Thymus (tissue), 14 donors: ENCODE measurements at places on chromosomes 12 and 14. TPM values are rescaled to one million over a fixed set of nuclear protein-coding genes. Genes with fewer than 3 reads are reported as not detected.
A peak's percentile ranks its signal among the peaks of the same experiment; 100 is the strongest.

GRCh38 chr12:45051572-45052125, 750 bp upstream of the DBX2 start:
- H3K4me3 ChIP-seq: no peak overlapping the region
- H3K36me3 ChIP-seq: no peaks in the 10 kb centered on the region
- H3K4me1 ChIP-seq: no peaks in the 10 kb centered on the region

GRCh38 chr12:57280211-57281062, 29.4 kb upstream of the STAC3 start:
- peak overlapping the region; percentile 62 for H3K27ac ChIP-seq
- peak; percentile 64 for DNase-seq
- H3K4me1 ChIP-seq: peaks cover 7% of the 10 kb centered on the region
- H3K36me3 ChIP-seq: peaks cover 46% of the 10 kb centered on the region

DNA sequence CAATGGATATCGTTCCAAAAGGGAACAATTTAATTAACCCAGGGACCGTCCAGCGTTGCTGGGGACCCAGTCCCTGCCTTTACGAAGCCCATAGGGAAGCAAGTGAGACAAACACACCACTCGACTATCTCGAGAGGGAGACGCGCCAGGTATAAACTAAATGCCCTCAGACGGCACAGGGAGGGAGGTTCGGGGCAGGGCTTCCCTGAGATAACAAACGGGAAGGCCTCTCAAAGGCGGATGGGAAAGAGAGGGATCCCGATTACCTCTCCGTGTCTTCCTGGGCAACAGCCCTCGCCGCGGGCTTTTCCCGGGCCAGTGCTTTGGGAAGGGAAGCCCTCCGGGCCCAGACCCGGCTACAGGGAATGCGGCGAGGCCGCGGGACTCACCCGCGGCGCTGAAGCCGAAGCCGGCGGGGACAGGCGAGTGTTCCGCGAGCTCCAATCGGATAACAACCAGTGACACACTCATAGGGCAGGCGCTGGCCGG, 390 bp downstream of the BRAP start:
- H3K4me3 ChIP-seq: peak overlapping the region; percentile 74
- no peaks in the 10 kb centered on the region for H3K27me3 ChIP-seq
- H3K4me1 ChIP-seq: peaks cover 10% of the 10 kb centered on the region
- peak overlapping the region; percentile 83 for H3K27ac ChIP-seq
- DNase-seq: no peak

GZMH gene
- total RNA-seq: 0.57 TPM

GRCh38 chr12:6823182-6824084, 1.8 kb downstream of the GPR162 start:
- no peak overlapping the region for H3K4me3 ChIP-seq
- H3K27ac ChIP-seq: no peak overlapping the region
- DNase-seq: no peak
- H3K27me3 ChIP-seq: peaks cover 15% of the 10 kb centered on the region

THAP2 gene
- 9.8 TPM for total RNA-seq

GRCh38 chr12:71144682-71145081, 13.1 kb downstream of the TSPAN8 start:
- no peaks in the 10 kb centered on the region for H3K4me1 ChIP-seq
- no peaks in the 10 kb centered on the region for H3K36me3 ChIP-seq
- H3K27ac ChIP-seq: no peak overlapping the region
- H3K27me3 ChIP-seq: no peaks in the 10 kb centered on the region
- no peak overlapping the region for H3K4me3 ChIP-seq
- DNase-seq: no peak

DNA sequence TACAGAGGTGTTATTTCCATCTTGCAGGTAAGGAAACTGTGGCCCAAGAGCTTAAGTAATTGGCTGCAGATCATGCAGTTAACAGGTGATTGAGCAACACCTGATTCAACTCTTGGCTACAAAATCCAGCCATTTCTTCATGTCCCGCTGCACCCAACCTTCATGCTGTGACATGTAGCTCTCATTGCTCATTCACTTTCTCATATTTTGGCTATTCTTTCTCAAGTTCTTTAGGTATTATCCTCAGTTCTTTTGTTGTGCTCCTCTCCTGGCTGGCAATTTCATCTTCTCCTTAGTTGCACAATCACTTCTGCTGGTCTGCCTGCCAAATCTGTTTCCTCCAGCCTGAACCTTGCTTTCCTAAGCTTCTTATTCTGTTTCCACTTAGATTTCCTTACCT, 300.8 kb downstream of the SSPN start:
- peaks cover 14% of the 10 kb centered on the region for H3K36me3 ChIP-seq
- no peak for DNase-seq
- no peaks in the 10 kb centered on the region for H3K4me1 ChIP-seq
- H3K27me3 ChIP-seq: no peaks in the 10 kb centered on the region

DAZAP2 gene
- 169 TPM for total RNA-seq

GRCh38 chr14:62097072-62097471, 334.9 kb downstream of the SNAPC1 start:
- H3K4me3 ChIP-seq: no peak overlapping the region
- H3K27ac ChIP-seq: no peak overlapping the region
- DNase-seq: no peak
- no peaks in the 10 kb centered on the region for H3K27me3 ChIP-seq
- H3K36me3 ChIP-seq: no peaks in the 10 kb centered on the region
- no peaks in the 10 kb centered on the region for H3K4me1 ChIP-seq

NR1H4 gene
- total RNA-seq: 0.05 TPM

DNA sequence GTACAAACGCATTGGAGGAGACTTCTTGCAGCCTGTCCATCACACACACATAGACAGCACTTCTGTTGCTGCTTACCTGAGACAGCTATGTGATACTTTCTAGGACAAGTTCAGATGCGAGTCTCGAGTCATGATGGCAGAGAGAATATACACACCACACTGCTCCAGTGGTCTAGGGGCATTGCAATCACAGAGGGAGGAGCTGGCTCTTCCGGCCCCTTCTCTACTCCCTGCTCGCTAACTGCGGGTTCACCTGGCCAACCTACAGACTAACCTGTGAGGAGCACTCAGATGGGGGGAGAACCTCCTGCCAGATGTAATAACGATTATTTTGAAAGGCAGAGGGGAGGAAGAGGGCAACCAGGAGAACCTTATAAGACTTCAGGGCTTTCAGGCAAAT, 30.7 kb downstream of the EMP1 start:
- DNase-seq: no peak
- H3K27me3 ChIP-seq: no peaks in the 10 kb centered on the region
- no peaks in the 10 kb centered on the region for H3K4me1 ChIP-seq
- H3K4me3 ChIP-seq: no peak overlapping the region

RTN1 gene
- total RNA-seq: 1.9 TPM

GRCh38 chr12:27186022-27186839, 57.9 kb upstream of the STK38L start:
- H3K36me3 ChIP-seq: no peaks in the 10 kb centered on the region
- no peaks in the 10 kb centered on the region for H3K27me3 ChIP-seq
- H3K4me1 ChIP-seq: no peaks in the 10 kb centered on the region
- no peak for DNase-seq
- no peak overlapping the region for H3K4me3 ChIP-seq

GRCh38 chr12:62924084-62924483, 10.9 kb downstream of the PPM1H start:
- no peaks in the 10 kb centered on the region for H3K27me3 ChIP-seq
- no peak overlapping the region for H3K4me3 ChIP-seq
- H3K27ac ChIP-seq: no peak overlapping the region
- no peaks in the 10 kb centered on the region for H3K36me3 ChIP-seq
- DNase-seq: no peak

FOXG1 gene
- 1.9 TPM for total RNA-seq

DNA sequence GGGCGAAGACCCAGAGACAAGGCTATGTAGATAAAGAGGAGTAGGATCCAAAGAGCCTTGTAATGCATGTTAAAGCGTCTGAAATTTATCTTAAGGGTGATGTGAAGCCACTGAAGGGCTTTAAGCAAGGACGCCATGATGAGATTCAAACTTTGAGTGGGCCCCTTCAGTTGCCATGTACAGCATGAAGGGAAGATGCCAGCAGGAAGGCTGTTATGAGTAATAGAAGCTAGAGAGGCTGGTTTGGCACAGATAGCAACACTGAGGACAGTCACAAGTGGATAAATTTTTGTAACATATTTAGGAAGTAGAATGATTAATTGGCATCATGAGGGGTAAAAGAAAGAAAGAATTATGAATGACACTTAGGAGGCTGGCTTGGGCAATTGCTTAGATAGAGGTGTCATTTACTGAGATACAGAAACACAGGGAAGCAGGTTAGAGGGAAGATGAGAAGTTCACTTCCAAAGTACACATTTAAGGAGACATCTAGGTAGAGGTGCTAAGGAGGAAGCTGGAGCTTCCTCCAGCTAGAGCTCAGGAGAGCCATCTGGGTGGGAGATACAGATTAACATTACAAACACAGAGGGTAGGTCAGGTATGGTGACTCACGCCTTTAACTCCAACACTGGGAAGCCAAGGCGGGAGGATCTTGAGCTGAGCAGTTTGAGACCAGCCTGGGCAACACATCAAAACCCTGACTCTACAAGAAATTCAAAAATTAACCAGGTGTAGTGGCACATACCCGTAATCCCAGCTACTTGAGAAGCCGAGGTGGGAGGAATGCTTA, 13.7 kb downstream of the ATG2B start:
- H3K4me3 ChIP-seq: no peak overlapping the region
- DNase-seq: no peak
- no peaks in the 10 kb centered on the region for H3K27me3 ChIP-seq
- H3K4me1 ChIP-seq: no peaks in the 10 kb centered on the region

SLC5A8 gene
- 0.33 TPM for total RNA-seq

DNA sequence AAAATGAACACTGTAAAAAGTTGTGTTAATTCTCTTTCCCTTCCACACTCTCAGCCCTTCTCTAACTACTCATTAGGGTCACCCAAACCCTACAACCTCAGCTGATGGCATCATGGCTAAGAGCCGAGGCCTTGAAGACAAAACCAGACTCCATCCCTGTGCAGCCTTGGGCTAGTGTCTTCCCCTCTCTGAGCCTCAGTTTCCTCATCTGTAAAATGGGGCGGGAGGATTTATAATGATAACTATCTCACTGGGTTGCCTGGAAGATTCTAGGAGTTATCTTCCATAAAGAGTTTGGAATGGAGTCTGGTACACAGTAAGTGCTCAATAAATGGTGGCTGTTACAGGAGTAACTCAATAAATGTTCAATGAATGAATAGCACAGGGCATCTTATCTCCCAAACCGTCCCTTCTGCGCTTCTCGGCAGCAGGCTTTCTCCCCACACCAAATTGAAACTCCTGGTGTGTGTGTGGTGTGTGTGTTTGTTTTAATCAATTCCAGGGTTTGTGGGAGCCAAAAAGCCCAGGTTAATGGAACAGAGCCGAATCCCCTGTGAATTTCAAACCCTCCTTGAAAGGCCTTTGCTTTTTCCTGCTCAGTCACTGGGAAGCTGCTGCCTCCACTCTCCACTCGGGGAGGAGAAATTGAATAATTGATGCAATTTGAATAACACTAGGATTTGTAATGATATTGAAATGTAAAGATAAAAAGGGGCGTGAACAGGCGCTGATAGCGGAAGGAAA, 61.2 kb upstream of the FAM222A start:
- H3K36me3 ChIP-seq: no peaks in the 10 kb centered on the region
- no peaks in the 10 kb centered on the region for H3K4me1 ChIP-seq
- H3K27ac ChIP-seq: no peak overlapping the region
- DNase-seq: no peak
- H3K27me3 ChIP-seq: peaks cover 9% of the 10 kb centered on the region

DNA sequence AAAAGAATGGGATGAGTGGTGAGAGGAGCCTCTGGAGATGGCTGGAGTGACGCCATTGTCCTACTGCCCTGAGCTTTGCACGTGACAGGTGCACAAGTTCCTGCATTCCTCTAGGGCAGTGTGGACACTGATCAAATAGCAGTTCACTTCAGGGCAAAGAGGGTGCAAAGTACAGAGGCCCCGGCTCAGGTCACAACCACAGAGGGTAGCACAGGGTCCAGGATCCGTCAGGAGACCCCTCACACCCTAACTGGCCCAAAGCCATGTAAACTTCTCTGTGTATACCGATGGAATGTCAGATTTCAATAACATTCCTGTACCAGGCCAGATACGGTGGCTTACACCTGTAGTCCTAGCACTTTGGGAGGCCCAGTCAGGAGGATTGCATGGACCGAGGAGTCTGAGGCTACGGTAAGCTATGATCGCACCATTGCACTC, 10.4 kb upstream of the FBLN5 start:
- no peak overlapping the region for H3K27ac ChIP-seq
- H3K27me3 ChIP-seq: peaks cover 2% of the 10 kb centered on the region
- H3K36me3 ChIP-seq: no peaks in the 10 kb centered on the region
- no peak for DNase-seq
- no peaks in the 10 kb centered on the region for H3K4me1 ChIP-seq
- H3K4me3 ChIP-seq: no peak overlapping the region

GRCh38 chr12:53618275-53618674, 7.9 kb downstream of the ATF7 start:
- peaks cover 6% of the 10 kb centered on the region for H3K36me3 ChIP-seq
- H3K4me1 ChIP-seq: no peaks in the 10 kb centered on the region
- no peak for DNase-seq
- peak overlapping the region; percentile 41 for H3K27ac ChIP-seq
- H3K4me3 ChIP-seq: peak overlapping the region; percentile 11

PPP1R36 gene
- total RNA-seq: 0.61 TPM

GRCh38 chr14:63874223-63874622, 21.4 kb downstream of the SYNE2 start:
- H3K4me3 ChIP-seq: no peak overlapping the region
- peaks cover 4% of the 10 kb centered on the region for H3K4me1 ChIP-seq
- no peak overlapping the region for H3K27ac ChIP-seq
- no peaks in the 10 kb centered on the region for H3K27me3 ChIP-seq
- DNase-seq: no peak
- H3K36me3 ChIP-seq: no peaks in the 10 kb centered on the region

GRCh38 chr14:96881713-96882112, 84.5 kb downstream of the VRK1 start:
- no peak overlapping the region for H3K27ac ChIP-seq
- no peaks in the 10 kb centered on the region for H3K36me3 ChIP-seq
- H3K4me1 ChIP-seq: no peaks in the 10 kb centered on the region
- H3K4me3 ChIP-seq: no peak overlapping the region
- no peaks in the 10 kb centered on the region for H3K27me3 ChIP-seq

DNA sequence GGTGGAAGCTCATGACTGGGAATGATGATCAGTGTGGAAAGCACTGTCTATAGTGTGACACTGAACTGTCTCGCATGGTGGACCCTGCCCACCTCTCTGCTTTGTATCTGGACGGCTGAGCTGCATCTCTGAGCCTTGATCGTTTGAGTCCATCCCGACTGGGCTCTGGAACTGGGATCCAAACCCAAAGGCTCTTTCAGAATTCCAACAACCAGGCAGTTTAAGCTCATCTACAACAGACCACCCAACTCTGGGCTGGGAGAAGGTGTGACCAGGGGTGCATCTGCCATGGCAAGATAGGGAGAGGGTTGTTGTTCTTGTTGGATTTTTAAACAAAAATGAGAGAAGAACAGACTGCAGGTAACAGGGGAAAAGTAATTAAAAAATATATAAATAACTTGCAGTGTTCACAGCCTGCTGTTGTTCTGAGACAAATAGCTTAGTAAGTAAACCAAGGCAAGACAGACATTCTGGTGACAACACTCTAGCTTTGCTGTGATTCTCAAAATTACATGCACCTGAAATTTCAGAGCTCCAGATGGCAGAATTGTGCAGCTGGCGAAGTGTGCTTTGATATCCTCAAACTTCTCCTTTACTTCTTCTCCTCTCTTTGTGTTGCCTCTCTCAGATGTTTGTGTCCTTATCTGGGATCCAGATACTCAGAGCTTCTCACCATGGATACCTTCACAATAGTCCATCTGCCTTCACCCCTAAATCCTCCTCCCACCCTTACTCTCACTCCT, 209.6 kb downstream of the EMP1 start:
- no peak overlapping the region for H3K27ac ChIP-seq
- H3K36me3 ChIP-seq: no peaks in the 10 kb centered on the region
- no peaks in the 10 kb centered on the region for H3K4me1 ChIP-seq
- no peak overlapping the region for H3K4me3 ChIP-seq
- no peak for DNase-seq

SLCO1B1 gene
- not detected for total RNA-seq
